Cerebellar nuclear complex (tissue), 1 donor: ENCODE measurements at places on chromosomes 4 and X.
A peak's percentile ranks its signal among the peaks of the same experiment; 100 is the strongest.

- peak; percentile 49 for DNase-seq
These were observed 891 bp downstream of the CISD2 start for GRCh38 chr4:102869569-102870197.

- DNase-seq = no peak
These were observed 61.0 kb downstream of the CHRNA9 start for GRCh38 chr4:40395908-40396793.

DNA sequence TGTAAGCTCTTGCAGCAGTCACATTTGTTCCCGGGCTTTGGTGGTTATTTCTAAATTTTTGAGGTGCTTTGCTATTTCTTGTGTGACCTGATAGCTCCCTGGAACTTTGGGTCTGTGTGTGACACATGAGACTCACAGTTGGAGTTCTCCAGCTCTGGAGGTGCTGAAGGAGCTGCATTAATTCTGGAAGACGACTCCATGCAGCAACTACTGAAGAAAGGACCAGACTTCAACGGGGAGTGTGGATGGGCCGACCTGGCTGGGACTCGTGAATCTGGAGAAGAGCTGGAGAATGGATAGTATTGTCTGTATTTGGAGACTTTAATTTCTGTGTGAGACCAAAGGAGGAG lies 1.5 kb downstream of the MRFAP1 start:
- no peak for DNase-seq

GRCh38 chrX:3143043-3143799 lies 102.0 kb downstream of the ARSF start:
- DNase-seq = no peak

- no peak for DNase-seq
These were observed 17.7 kb downstream of the SMS start for GRCh38 chrX:21958187-21958586.

GRCh38 chrX:65926095-65927019 lies 113.5 kb downstream of the VSIG4 start:
- DNase-seq = no peak

GRCh38 chr4:143241892-143242291 lies 57.2 kb downstream of the USP38 start:
- DNase-seq = no peak

DNA sequence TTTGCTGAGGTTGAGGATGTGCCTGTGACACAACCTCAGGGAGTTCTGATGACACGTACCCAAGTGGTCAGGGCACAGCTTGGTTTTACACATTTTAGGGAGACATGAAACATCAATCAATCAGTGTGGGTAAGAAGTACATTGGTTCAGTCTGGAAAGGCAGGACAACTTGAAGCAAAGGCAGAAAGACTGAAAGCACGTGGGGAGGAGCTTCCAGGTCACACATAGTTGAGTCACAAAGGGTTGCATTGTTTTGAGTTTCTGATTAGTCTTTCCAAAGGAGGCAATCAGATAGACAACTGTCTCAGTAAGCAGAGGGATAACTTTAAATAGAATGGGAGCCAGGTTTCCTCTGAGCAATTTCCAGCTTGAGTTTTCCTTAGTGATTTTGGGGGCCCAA lies 1910.0 kb upstream of the AGA start:
- DNase-seq = no peak

GRCh38 chr4:176270669-176271068 lies 1.6 kb upstream of the ASB5 start:
- DNase-seq = no peak

DNA sequence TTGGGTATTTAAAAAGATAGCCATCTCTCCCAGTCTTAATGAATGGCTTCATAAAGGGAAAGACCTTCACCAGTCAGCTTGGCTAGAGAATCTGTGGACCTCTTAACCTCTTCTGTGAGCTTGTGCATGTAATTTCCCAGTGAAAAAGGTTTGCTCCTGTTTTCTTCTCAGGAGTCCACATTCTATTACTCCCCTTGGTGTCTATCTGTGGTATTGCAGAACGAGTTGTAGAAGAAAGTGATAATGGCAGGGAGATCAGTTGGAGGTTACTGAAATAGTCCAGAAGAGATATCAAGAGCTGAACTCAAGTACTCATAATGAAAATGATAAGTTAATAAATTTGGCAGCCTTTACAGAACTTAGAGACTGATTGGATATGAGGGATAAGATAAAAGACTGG lies 16.5 kb upstream of the VAMP7 start:
- DNase-seq = no peak

DNA sequence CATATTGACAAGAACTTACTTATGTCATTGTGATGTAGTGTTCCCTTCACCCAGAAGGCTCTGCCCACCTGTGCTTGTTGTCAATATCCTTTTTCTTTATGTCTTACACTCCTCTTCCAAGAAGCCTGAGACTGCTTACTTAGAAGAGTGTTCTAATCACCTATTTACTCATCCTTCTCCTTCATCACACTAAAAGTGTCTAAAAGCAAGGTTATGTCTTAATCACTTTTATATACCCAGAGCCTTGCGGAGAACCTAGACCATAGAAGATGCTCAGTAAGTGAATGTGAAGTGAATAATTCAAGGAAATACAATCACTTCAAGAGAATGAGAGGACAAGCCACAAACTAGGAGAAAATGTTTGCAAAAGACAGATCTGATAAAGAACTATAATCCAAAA lies 177.6 kb upstream of the S100G start:
- no peak for DNase-seq

GRCh38 chr4:89299153-89299791 lies 8.3 kb downstream of the GPRIN3 start:
- peak; percentile 59 for DNase-seq

- no peak for DNase-seq
These were observed 8.9 kb downstream of the ZNF330 start for GRCh38 chr4:141229408-141230101.
